ENCODE measurements at places on chromosomes 4 and X. TPM values are rescaled to one million over a fixed set of nuclear protein-coding genes. Genes with fewer than 3 reads are reported as not detected.

ATP2B3 gene
- 1.2 TPM for total RNA-seq

TLR10 gene
- 0.06 TPM for total RNA-seq

INPP4B gene
- total RNA-seq = 55.2 TPM

FAM9C gene
- 9.5 TPM for total RNA-seq

TMEM255A gene
- total RNA-seq = 0.43 TPM

MTMR8 gene
- 2.7 TPM for total RNA-seq

DCAF12L2 gene
- total RNA-seq = 64.9 TPM

FGA gene
- 1.1 TPM for total RNA-seq

RNF175 gene
- total RNA-seq = 0.99 TPM

F8A2 gene
- not detected for total RNA-seq

UGT2B17 gene
- not detected for total RNA-seq

MECP2 gene
- 86.4 TPM for total RNA-seq

DCAF4L1 gene
- total RNA-seq = 57.9 TPM

RBMXL3 gene
- 4.6 TPM for total RNA-seq

NR0B1 gene
- total RNA-seq = 81.5 TPM

PABPC1L2B gene
- total RNA-seq = not detected

CLNK gene
- total RNA-seq = 0.12 TPM

SGCB gene
- 35.7 TPM for total RNA-seq

CTSO gene
- total RNA-seq = 16.7 TPM

FAT1 gene
- 118 TPM for total RNA-seq

S100P gene
- 0.19 TPM for total RNA-seq

DRP2 gene
- total RNA-seq = 1.7 TPM

APELA gene
- not detected for total RNA-seq

SYAP1 gene
- 15.6 TPM for total RNA-seq

MAGEB1 gene
- total RNA-seq = 59.4 TPM

LGI2 gene
- total RNA-seq = 0.87 TPM

SPANXD gene
- 13.9 TPM for total RNA-seq

AFP gene
- total RNA-seq = not detected

CCNA2 gene
- 6.3 TPM for total RNA-seq

All from testis (tissue), 5 donors.